ENCODE measurements at places on chromosomes 1 and 21.

GRCh38 chr21:28240586-28240985 is 752.1 kb downstream of the LTN1 start:
- no peak for DNase-seq

- no peak for DNase-seq
Measured at GRCh38 chr1:48715921-48716320, 60.8 kb downstream of the BEND5 start.

GRCh38 chr1:162179121-162179520 is 109.6 kb downstream of the NOS1AP start:
- no peak for DNase-seq

GRCh38 chr21:27690426-27690825 is 723.5 kb upstream of the ADAMTS5 start:
- no peak for DNase-seq

DNA sequence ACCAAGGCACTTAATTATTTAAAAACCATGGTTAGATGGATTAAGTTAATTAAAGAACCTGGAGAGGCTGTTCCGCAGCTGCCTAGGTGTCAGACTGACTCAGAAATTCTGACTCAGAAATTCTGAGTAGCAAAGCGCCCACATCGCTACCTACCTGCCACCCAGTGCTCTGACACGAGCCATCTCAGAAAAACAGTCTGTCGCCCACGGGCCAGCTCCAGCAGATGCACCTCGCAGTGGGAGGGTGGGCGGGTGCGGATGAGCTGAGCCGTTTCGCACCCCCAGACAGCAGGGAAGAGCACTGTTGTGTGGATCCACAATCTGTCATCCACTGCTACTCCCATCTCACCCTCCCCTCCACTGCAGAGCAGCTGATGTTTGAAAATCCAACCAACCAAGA is 13.5 kb downstream of the KCNK1 start:
- DNase-seq: no peak

Data from activated gamma-delta T cell treated with anti-CD3 and anti-CD28 coated beads, Interleukin-2, amount 50 U/mL, for 16 hours (primary cell).